ENCODE measurements at places on chromosomes 4 and X.

- DNase-seq, result no peak
Measured at GRCh38 chr4:168487282-168488035, 7.2 kb upstream of the DDX60L start.

DNA sequence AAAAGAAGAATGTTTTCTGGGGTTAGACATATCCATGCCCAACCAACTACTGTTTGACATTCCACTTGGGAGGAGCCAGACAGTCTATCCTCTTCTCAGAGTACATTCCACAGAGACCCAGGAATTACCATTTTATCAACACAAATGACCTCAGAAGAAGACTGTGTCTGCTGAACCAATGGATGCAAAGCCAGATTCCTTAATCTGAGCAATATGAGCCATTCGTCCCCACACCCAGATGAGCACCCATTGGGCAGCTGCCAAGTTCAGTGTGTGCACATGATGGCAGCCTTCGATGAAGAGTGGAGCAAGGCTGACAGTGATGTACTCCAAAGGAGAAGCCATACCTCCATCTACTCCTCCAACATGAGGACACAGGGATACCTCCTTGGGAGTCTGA lies 111.3 kb downstream of the ZNF674 start:
- no peak for DNase-seq

DNA sequence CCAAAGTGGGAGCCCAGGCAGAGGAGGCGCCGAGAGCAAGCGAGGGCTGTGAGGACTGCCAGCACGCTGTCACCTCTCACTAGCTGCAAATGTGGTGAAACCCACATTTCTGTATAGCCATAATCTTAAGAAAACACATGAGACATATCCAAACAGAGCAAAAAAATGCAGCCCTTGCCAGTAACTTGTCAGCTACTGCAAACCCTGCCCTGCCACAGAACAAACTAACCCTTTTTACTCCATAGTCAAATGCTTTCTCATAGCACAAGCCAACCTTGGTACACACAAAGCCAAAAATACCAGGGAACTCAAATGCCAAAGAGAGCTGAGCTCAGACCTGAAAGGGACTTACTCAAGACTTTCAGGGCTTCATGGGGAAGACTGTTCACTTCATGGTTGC lies 14.9 kb upstream of the NXF3 start:
- no peak for DNase-seq

DNA sequence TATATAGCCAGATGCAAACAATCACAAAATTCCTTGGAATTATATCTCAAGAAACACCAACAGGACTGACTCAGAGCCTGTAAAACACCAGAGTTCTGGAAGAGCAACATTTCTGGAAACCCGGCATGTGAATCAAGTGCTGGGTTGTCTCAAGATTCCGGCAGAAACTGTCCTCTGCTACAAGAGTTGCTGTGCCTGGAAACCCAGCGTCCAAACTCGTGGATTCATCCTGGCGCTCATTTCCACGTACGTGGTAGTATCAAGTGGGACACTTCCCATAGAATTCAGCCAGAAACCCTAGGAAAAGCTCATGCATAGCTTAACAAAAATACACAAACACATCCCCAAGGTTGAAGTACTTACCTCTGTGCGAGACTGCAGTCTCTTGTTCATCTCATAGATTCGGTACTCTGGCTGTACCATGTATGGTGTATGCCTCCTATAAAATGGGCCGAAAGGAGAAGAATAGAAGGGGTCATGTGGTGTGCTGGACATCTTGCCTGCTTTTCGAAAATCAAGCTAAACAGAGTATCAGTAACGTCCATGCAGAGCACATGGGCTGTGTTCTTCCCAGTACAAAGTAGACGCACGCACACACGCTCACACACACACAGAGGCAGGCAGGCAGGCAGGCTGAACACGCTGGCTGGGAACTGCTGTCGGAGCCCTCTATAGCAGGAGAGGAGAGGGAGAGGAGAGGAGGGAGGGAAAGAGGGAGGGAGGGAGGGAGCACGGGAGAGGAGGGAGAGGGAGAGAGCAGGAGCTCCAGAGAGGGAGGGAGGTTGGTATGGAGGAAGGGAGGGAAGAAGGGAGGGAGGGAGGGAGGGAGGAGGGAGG lies at the start of gene LDB2:
Gene LDB2 (minus strand): TSS at position 655 of the 837 bp plus-strand sequence.
- DNase-seq, result no peak

DNA sequence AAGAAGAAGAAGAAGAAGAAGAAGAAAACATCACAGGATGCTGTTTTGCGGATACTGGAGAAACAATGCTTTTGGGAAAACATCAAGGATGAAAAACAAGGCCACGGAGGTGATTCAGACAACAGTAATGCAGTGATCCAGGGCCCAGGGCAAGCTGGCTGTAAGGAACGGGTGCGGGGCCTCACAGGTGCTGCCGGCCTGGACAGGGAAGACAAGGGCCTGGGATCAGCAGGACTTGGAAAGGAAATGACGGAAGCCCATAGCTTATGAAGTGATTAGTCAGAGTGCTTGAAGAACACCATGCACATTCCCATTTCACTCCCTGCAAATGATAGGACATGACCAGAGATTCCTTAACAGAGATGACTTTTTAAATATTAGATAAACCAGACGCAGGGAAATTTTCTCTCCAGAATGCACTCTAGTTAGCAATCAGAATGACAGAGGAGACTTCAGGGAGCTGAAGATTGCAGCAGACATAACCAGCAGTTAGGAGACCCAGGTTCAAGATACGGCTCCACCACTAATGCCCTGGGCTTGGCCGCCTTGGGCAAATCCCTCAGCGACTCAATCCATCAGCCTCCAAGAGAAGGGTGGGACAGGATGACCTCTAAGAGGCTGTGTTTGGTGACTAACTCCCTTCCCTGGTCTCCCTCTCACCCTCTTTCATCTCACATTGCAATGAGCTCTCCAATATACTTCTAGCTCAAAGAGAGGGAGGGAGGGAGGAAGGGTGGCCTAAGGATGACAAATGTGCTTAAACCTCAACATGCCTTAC lies 54.1 kb downstream of the APBB2 start:
- DNase-seq, result no peak

DNA sequence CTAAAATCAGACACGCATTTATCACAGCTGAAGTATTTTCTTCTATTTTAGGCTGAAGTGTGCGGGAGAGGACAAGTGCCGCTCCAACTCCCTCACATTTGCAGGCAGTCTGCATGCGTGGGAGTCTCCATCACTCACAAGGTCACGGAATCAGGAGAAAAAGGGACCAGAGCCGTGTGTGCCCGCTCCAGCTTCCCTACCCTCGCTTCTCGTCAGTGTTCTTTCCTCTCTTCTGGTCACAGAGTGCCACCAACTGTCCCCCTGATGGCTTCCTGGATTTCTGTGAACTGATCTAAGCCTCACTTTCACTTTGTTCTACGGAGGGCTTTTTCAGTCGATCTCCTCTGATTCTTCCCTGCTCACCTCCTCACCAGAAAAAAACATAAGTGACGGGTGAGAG lies 407.4 kb upstream of the AADAT start:
- DNase-seq, result peak; percentile 1

DNA sequence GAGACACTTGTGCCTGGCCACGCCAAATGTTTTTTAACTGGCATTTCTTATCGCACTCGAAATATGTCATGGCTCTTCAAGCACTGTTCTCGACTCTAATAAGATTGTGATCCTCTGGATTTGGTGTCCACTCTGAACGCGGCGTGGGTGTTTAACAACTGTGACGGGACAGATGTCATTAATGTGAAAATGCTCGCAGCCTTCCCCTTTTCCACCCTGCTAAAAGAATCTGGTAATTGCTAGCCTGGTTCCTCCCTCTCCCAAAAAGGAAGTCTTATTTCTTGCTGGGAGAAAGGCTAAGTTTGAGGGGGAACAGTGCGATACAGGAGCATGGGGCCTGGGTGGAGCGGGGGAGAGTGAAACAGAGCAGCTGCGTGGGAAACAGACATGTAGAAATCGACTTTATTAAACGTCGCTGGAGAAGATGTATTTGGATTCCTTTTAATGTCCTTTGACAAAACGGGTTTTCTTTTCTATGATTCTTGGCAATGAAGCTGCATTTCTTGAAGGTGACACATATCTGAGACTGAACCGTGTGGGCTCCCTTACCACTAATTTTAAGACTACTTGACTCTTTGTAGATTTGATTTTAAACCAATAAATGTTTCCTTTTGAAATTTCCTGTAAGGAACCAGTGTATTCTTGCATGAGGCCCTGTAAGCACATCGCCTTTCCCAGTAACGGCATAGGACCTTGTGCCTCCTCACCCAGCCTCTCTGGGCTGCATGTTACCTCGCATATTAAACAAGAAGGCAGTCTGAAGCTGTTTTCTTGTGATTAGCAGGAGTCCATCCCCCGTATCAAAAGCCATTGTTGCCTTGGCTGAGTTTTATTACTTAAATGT lies 17.8 kb downstream of the TBC1D1 start:
- no peak for DNase-seq

DNA sequence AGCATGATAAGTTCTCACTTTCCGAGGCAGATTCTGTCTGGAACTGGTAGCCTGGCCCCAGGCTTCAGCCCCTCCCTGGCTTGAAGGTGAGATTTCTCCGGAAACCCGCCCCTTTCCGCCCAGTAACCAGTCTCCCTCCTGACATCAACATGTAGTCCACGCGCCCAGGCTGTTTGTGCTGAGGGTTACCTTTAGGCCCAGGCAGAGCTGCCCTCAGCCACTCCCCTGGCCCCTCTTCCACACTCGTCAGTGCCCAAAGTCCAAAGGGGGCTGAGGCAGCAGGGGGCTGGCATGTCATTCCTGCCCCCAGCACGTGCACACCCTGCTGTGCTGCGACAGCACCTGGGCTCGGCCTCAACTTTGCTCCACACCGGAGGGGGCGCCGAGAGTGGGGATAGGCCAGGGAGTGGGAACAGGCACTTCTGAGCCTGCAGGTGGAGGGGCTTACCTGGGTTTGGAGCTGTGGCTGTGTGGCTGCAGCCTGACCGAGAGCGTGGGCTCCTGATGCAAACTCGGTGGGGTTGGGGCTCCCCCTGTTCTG lies 69.5 kb upstream of the ANK2 start:
- no peak for DNase-seq

- no peak for DNase-seq
Measured at GRCh38 chrX:1027133-1027532, 185.3 kb downstream of the CRLF2 start.

- peak; percentile 29 for DNase-seq
Measured at GRCh38 chrX:134520860-134521390, 61.0 kb downstream of the HPRT1 start.

DNA sequence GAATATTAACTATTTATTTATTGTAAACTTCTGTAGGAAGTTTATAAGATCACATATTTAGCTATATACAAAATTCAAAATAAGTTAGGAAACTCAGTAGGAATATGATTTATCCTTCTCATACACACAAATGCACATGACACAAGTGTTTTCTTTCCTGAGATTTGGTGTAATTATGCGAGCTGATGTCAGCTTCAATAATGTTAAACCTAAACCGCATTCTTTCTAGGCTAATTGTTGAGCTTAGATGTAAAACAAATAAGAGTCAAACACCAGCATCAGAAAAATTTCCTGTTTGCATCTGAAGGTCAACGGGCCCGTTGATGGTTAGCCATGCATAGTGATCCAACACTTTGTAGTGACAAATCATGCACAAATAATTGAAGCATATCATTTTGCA lies 30.8 kb downstream of the RASGEF1B start:
- DNase-seq, result no peak

DNA sequence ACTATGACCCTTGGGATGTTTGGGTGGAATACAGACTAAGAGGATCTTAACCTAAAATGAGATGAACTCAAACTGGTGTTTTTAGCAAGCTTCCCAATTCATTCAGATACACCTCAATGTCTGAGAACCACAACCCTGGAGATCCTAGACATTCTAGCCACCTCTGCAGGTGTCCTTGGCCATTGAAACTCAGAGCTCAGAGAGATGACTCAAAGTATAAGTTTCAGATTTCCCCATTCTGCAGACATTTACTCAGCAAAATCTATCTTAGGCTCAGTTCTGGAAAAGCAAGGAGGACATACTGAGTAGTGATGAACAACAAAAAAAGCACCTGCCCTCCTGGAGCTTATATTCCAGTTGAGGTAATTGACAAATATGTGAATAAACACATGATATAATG lies 47.8 kb downstream of the COMMD8 start:
- no peak for DNase-seq

DNA sequence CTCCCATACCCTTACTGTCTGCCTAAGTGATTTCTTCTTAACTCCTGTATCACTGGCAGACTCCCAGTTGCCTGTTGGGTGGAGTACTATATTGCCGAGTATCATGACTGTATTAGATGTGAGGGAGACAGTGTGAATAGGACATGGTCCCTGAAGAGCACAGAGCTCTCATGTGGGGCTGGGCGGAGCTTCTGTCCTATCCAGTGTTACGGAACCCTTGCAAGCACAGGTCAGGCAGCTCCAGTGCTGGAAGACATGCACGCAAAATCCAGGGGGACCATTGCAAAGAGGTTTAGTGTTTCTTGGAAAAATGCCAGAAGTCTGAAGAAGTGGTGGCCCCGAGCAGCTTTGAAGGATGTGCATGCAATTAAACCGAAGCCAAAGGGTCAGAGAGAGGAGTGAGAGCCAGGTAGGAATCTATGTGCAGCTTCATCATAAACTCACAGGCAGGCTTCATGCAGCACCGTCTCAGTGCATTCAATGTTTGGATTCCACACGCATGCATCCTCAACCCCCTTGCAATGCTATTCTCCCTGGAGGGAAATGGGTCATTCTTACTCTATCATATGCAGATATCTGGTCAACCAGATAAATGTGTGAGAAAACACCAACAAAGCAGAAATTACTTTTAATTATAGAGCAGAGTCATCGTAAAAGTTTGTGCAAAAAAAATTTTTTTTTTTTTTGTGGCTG lies 49.7 kb upstream of the DHRSX start:
- no peak for DNase-seq

DNA sequence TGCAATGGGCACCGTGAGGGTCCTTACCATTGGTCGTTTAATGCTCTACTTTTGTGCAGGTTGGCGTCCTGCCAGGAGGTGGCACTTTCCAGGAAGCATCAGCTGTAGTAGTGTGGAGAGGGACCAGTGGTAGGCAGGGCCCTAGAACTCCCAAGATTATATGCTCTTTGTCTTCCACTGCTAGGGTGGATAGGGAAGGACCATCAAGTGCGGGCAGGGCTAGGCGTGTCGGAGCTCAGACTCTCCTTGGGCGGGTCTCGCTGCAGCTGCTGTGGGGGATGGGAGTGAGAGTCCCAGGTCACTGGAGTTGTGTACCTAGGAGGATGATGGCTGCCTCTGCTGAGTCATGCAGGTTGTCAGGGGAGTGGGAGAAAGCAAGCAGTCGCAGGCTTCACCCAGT lies 134.7 kb downstream of the KLF8 start:
- peak; percentile 26 for DNase-seq

DNA sequence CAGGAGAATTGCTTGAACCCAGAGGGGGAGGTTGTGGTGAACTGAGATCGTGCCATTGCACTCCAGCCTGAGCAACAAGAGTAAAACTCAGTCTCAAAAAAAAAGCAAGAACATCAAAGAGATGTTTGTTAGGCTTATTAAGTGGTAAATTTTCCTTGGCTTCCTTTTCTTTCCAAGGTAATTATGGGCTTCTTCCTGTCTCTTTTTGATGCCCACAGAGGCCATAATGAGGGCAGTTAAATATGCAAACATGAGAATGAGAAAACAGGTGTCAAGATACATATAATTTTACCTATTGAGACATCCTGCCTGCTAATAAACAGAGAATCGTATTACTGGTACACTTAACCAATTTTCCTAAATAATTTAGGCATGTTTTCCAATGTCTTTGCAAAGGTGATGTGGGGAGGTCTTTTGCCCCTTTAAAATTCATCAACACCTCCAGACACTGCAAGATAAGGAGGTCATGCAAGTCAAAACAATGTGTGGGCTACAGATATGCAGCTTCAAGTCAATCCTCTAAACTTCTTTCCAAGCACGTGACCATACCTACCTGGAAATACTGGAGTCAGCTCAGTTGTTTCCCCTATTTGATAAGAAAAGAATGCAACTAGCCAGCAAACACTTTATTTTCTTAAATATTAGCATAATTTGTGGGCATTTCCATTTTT lies 2.7 kb downstream of the SLC39A8 start:
- DNase-seq, result no peak

All from SHP77 (cell line).